ENCODE measurements at places on chromosomes 16 and 17. TPM values are rescaled to one million over a fixed set of nuclear protein-coding genes. Genes with fewer than 3 reads are reported as not detected.

The MMP25 gene
- total RNA-seq = 0.62 TPM

GRCh38 chr16:6057821-6058220, 960.2 kb upstream of the EEF2KMT start:
- no peak for DNase-seq

GRCh38 chr17:12357600-12357999, 308.1 kb upstream of the MYOCD start:
- DNase-seq = no peak

DNA sequence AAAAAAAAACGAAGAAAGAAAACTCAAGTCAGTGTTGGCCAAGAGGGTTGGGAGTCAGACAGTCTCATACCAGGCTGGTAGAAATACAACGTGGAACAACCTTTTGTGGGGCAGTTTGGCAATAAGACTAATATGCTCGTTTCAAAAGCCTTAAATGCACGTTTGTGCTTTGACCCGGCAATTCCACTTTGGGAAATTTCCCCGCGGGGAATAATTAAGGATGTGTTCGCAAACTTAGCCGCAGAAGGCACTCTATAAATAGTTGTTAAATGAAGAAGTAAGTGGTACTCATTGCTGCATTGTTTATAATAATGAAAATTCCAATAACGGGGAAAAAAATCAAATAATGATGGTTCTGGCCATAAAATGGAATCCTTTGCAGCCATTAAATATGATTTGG, 664.8 kb upstream of the EEF2KMT start:
- no peak for DNase-seq

DNA sequence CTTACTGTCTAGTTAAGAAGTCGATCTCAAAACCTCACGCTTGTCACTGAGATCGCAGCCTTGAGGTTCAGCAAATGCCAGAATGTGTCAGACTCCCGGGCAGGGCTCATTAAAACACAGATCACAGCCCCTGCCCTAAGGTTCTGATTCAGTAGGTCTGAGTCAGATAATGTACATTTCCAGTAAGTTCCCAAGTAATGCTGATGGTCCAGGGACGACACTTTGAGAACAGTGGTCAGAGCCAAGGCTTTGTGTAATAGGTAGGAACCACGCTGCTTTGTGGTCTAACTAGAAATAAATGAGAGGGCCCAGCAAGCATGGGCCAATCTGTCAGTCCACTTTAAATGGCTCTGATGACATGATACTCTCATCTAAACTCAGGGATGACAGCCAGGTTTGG, 228.6 kb downstream of the ZFHX3 start:
- no peak for DNase-seq

GRCh38 chr16:81481207-81481821, 36.7 kb downstream of the CMIP start:
- DNase-seq = no peak

The KRTAP3-2 gene
- not detected for total RNA-seq

The KRTAP4-3 gene
- total RNA-seq = not detected

DNA sequence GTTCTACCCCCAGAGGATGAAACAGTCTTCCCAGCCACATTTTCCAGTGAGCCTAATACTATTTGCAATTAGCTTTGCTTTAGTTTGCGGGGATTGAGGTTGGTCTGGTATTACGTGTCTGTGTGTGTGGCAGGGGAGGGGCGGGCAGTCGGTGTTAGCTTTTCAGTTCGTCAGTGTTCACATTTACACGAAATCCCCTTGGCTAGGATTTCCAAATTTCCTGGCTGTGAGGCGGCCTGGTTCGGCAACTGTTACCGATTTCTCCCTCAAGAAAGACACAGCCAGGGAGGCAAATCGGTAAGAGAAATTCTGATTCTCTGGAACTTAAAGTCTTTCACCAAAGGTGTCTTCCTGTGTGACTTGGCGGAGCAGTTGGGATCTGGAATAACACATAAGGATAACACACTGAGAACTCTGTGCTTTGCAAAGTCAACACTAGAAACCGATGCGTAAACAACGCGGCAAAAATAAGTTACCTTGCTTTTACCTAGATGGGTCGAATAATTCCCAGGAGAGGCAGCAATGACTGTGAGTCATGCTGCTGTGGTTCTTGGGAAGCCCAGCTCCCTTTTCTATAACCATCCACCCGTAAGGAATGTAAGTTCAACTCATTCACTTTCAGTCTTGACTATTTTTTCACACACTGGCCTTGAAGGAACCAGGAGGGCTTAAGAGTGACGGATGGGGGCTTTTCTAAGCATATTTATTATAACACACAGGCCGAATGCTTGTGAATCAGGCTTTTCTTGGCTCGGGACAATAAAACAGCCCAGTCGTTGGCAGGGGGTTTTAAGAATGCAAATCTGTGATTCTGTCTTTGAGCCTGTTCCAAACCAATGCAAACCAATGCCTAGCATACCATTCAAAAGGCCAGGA, 24.2 kb downstream of the GPRC5B start:
- no peak for DNase-seq

All from occipital lobe (tissue), 3 donors.